CD4-positive, alpha-beta T cell treated with Interleukin-12 subunit alpha and Interleukin-12 subunit beta, for 1 hour (primary cell): ENCODE measurements at places on chromosomes 11 and 22.

DNA sequence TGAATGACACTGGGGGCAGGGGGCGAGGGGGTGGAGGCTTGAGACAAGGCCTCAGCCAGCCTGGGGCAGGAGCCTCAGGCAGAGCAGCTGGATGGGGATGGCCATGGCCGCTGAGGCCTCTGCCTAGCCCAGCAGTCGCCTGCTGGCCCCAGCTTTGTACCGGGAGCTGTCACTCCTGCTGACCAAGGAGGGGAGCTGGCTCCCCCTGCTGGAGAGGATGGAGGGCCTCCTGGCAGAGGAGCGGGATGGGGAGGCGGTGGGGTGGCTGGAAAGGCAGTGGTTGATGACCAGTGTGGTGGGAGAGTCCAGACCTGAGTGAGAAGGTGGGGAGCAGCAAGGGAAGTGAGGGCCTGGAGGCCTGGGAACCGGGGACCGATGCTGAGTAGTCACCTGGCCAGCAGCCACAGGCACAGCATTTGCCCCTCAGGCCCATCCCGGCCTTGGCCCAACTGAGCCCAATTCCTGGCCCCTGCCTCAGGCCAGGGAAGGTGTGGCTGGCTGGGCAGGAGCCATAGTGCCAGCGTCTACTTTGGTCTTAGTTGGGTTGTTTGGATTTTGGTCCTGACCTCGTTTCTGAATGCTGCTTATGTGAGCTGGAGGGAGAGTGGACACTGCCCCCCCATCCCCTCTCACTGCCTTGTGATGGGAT is 6.0 kb upstream of the SUSD2 start:
- peak; percentile 70 for DNase-seq

- DNase-seq, result no peak
Observed at GRCh38 chr11:22707119-22707899, 40.9 kb downstream of the GAS2 start.

GRCh38 chr22:20204806-20205205 is 54.0 kb upstream of the CCDC188 start:
- DNase-seq, result no peak

- no peak for DNase-seq
Observed at GRCh38 chr22:39999144-39999757, 4.5 kb downstream of the FAM83F start.
